ENCODE measurements at places on chromosomes 16 and 17.

GRCh38 chr17:33199571-33200510 is 93.3 kb downstream of the ASIC2 start:
- no peak for DNase-seq

DNA sequence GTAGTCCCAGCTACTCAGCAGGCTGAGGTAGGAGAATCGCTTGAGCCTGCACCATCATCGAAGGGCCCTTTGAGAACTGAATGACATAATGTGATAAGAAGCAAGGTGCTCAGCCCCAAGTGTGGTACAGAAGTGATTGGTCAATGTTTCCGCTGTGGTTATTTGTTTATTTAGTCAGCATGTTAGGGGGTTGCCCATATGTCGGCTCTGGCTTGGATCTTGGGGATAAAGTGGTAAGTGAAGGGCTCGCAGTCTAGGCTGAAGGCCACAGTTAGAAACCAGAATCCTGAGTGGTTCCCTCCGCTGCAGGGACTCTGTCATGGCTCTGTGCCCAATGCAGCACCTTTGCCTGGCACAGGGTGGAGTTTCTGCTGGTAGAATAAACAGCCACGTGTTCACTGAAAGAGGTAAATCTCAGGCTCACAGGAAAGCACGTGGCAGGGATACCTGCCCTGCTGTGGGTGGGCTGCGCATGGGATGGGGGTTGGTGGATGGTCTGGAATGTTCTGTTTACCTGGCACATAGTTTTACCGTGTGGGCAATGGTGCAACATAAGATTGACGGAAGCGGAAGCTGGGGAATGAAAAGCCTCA is 35.4 kb downstream of the SYT17 start:
- DNase-seq, result no peak

DNA sequence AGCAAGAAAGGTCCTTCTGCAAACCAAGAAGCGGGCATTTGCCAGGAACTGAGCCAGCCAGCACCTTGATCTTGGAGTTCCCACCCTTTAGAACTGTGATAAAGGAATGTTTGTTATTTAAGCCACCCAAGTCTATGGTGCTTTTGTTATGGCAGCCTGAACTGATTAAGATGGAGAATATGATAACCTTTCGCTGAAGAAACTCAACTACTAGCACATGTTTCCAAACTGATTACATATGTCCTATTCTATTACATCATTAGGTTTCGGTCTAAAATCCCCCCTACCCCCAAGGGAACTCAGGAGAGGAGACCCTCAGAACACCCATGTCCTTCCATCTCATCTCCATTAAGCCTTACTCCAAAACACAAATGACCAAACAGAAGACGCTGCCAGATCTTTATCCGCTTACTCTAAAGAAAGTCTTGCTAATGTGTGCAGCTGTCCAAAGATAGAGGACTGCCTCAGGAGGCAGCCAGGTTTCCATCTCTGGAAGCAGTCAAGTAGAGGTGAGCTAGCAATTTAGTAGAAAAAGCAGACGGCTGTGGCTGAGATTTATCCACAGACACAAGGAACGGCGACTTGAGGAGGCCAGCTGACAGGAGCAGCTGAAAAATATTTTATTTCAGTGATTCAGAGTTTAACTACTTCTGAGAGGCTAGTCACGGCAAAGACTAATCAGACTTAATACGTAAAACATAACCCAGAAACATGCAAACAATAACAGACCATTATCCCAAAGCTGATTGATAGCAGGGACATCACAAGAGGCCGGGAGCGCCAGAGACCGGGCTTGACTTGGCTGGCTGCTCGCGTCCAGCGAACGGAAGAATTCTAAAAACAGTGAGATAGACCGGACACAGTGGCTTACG is 611.4 kb upstream of the CDH5 start:
- DNase-seq, result no peak

GRCh38 chr17:15236281-15237105 is 28.6 kb downstream of the PMP22 start:
- DNase-seq, result no peak

DNA sequence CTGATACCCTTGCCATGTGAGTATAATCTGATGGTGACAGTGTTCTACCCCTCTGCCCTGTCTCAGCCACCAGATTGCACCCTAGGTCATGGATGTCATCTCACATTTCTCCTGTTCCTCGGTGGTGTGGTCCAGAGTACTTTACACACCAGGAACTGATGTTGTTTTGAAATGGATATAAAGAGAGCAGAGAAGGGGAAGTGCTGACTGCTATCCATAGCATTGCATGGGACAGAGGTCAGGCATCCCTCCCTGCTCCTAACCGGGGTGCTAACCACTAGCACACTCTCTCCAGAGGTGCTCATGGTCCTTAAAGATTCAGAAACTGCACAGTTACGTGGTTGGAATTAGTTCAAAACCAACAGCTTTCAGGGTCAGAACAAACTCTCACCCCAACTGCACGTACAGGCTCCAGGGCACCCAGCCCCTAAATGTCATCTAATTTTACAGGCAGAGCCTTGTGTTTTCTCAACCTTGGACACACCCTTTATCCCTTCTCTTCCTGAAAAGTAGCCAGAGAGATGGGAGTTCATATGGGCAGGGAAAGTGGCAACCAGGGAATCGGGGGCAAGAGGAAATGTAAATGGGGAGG is 16.3 kb downstream of the TTLL6 start:
- no peak for DNase-seq

DNA sequence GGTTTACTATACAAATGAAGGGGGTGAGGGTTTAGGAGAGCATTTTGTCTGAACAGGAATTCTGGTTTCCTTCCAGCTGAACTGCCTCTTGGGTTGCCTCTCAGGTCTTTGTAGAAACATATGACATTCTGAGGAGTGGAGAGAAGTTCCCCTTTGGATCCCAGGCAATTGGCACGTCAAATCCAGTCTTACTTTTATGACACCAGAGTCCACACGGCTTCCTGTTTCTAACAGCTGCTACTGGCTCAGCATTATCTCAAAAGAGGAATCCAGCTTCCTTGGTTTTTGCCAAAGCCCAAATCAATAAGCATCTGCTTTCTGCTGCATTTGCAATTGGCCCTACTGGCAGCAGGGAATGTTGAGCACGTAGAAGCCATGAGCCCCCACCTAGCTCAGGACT is 97.6 kb upstream of the FAM20A start:
- DNase-seq, result no peak

- no peak for DNase-seq
Observed at GRCh38 chr17:38960402-38960801, 6.8 kb downstream of the FBXO47 start.

- DNase-seq, result no peak
Observed at GRCh38 chr16:84503751-84504395, 586 bp downstream of the MEAK7 start.

DNA sequence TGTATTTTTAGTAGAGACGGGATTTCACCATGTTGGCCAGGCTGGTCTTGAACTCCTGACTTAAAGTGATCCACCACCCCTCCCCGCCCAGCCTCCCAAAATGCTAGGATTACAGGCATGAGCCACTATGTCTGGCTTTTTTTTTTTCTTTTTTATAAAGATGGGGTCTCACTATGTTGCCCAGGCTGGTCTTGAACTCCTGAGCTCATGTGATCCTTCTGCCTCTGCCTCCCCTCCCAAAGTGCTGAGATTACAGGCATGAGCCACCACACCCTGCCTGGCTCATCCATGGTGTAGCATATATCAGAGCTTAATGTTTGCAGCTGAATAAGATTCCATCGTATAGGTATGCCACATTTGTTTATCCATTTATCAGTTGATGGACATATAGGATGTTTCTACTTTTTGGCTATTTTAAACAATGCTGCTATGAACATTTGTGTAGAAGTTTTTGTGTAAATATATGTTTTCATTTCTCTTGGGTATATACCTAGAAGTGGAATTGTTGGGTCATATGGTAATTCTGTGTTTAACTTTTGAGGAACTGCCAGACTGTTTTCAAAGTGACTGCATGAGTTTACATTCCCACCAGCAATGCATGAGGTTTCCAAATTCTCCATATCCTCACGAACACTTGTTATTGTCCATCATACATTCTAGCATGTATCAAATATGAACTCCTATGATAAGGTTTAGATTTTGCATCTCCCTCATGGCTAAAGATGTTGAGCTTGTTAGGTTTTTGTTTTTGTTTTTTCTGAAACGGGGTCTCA is 55.7 kb upstream of the HAS3 start:
- DNase-seq, result no peak
